Vagina (tissue), 2 donors: ENCODE measurements at places on chromosomes 11 and 22.

- no peak for DNase-seq
Measured at GRCh38 chr11:131815590-131815989, 445.2 kb downstream of the NTM start.

- DNase-seq = no peak
Measured at GRCh38 chr22:23527971-23528740, 51.9 kb downstream of the IGLL1 start.

DNA sequence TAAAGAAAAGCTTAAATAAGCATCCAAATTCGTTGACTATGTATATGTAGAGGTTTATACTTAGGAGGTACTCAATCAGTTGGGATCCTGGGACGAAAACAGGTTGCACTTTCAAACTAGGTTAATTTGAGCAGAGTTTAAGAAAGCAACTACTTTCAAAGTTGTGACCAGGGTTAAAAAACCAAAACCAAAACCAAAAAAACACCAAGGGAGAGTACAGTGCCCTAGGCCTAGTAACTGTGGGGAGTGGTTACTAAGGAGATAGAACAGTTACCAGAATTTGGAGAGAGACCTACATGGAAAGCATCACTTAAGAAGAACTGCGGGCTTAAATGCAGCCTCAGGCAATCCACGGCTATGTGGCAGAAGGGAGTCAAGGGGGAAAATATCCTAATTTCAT lies 148.3 kb downstream of the JRKL start:
- DNase-seq = no peak

DNA sequence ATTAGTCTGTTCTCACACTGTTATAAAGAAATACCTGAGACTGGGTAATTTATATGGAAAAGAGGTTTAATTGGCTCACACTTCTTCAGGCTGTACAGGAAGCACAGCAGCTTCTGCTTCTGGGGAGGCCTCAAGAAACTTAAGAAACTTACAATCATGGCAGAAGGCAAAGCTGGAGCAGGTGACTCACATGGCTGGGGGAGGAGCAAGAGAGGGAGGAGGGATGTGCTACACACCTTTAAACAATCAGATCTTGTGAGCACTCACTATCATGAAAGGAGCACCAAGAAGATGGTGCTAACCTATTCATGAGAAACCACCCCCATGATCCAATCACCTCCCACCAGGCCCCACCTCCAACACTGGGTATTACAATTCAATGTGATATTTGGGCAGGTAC lies 381.6 kb downstream of the ETS1 start:
- no peak for DNase-seq

DNA sequence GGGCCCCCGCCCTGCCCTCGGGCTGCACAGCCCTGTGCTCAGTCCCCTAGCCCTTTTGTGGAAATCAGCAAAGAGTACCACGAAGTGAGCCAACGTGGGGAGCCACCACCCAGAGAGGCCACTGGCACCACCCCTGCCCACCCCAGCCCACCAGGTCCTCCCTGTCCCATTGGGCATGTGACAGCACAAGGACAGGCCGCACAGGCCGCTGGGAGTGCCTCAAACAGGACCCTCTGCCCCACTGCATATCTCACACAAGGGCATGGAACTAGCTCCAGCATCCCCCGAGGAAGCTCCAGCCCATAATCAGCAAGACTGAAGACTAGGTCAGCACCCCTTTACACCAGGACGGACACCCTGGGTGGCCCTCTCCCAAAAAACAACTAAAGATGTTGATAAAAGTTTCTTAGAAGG lies 29.7 kb downstream of the GNB1L start:
- DNase-seq = peak; percentile 70

DNA sequence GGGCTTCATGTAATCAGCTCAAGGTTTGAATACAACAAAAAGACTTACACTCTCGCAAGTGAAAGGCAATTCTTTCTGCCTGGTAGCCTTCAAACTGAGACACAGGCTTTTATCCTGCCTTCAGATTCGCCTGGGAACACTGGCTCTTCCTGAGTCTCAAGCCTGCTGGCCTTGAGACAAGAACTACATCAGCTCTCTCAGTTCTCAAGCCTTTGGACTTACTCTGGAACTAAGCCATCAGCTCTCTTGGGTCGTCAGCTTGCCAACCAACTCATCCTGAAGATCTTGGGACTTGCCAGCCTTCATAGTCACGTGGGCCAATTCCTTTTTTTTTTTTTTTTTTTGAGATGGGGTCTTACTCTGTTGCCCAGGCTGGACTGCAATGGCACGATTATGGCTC lies 35.7 kb upstream of the LRRC10B start:
- no peak for DNase-seq

DNA sequence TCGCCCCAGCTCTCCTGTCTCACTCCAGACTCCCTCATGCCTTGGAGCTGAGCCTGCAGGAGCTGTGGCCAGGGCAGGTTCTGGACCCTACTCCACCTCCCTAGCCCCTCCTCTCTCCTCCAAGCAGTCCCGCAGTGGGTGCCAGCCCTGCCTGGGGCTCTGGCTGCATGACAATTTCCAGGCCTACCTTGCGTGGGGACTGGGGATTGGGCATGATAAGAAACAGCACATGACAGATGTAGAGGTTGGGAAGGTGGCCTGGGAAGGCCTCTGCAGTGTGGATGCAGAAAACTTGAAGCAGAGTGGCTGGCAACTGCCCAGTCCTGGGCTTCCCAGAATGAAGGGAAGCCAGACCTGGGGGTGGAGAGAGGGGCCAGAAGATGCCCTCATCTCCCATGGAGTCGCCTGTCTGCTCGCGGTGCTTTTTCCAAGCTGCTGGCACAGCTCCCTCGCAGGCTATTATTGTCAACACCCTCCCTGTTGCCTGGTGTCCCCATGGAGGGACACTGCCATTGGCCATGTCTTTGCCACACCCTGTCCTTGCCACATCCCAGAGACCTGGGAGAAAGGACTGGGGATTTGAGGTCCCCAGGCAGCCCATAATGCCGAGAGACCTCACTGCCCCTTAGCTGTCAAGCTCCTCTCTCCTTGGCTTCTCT lies 48.9 kb upstream of the CDON start:
- DNase-seq = no peak

- DNase-seq = no peak
Measured at GRCh38 chr11:36210529-36210928, 78.7 kb downstream of the COMMD9 start.

DNA sequence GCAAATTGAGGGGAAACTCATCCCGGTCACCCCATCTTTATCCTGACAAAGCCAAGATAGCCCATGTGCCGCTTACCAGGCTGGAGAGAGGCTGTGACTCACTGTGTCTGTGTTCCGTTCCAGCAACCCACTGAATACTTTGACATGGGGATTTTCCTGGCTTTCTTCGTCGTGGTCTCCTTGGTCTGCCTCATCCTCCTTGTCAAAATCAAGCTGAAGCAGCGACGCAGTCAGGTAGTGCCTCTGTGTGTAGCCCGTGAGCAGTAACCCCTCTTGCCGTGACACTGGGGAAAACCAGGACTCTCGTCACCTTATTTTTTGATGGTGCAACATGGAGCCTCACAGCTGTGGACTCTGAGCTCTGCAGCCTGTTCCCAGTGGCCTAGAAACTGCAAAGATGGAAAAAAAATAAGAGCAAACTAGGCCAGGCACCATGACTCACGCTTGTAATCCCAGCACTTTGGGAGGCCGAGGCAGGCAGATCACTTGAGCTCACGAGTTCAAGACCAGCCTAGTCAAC lies 16.9 kb downstream of the C22orf31 start:
- DNase-seq = no peak

DNA sequence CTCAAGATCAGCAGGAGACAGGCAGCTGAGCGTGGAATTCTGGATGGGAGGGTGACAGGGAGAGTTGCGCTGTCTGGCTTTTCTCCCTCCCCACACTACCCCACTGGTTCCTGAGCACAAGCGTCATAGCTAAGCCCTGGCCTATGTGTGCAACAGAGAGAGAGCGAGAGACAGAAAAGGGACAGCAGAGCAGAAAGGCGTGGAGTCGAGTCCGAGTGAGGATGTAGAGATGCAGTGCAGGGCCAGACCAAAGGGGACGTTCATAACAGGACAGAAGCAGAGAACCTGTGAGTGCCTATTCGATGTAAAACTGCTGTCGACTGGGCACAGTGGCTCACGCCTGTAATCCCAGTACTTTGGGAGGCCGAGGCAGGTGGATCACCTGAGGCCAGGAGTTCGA lies 94.0 kb upstream of the TMEM45B start:
- no peak for DNase-seq

DNA sequence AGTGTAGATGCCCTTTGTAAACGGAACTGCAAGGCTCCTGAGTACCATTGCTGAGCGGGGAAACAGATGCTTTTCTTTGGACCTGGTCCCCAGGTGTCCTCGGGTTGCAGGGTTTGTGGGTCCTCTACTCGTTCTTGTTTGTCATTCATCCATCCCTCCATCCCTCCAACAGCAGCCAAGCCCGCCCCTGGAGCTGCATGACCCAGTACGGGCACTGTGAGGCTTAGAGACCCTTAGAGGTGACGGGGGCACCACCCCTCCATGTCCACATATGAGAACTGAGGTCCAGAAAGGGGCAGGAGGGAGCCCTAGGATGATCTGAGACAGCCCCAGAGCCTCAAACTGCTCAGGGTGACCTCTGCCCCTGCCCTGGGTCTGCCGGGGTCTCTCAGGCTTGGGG lies 45.4 kb downstream of the WNT11 start:
- DNase-seq = no peak

DNA sequence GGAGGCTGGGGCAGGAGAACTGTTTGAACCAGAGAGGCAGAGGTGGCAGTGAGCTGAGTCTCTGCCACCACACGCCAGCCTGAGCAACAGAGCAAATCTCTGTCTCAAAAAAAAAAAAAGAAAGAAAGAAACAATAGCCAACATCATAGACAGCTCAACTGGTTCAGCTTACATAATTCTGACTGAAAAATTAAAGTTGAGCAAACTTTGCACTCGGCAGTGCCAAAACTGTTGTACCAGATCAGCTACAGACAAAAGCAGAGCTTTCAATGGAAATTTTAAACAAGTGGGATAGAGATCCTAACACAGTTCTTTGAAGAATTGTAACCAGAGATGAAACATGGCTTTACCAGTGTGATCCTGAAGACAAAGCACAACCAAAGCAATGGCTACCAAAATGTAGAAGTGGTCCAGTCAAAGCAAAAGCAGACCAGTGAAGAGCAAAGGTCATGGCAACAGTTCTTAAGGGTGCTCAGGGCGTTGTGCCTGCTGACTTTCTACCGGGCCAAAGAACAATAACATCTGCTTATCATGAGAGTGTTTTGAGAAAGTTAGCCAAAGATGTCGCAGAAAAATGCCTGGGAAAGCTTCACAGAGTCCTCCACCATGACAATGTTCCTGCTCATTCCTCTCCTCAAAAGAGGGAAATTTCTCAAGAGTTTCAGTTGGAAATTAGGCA lies 59.3 kb downstream of the TTC28 start:
- no peak for DNase-seq

DNA sequence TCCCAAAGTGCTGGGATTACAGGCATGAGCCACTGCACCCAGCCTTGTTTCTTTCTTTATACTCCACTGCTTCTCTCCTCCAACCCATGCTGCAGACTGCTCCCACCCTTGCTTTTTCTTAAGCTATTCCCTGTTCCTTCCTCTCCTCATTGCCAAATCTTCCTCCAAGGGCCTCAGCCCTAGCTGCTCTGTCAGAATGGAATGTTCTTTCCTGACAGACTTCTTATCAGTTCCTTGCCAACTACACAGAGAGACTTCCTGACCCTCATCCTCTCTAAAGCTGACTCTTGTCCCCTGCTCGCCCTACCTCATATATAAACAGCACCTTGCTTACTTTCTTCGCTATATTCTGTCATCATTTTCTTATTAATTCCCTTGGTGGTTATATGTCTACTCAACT lies 16.9 kb upstream of the PIK3C2A start:
- no peak for DNase-seq

GRCh38 chr11:6746086-6746618 lies 25.6 kb downstream of the OR2AG2 start:
- no peak for DNase-seq

GRCh38 chr11:109731451-109731850 lies 309.5 kb downstream of the C11orf87 start:
- DNase-seq = no peak

GRCh38 chr22:30031764-30032455 lies 48.4 kb upstream of the HORMAD2 start:
- DNase-seq = no peak

GRCh38 chr11:57164317-57164716 lies 17.4 kb upstream of the LRRC55 start:
- DNase-seq = no peak

GRCh38 chr11:86740628-86741483 lies 59.5 kb upstream of the PRSS23 start:
- DNase-seq = no peak

GRCh38 chr11:45450189-45450588 lies 164.0 kb upstream of the SYT13 start:
- DNase-seq = no peak

- DNase-seq = no peak
Measured at GRCh38 chr11:74671520-74672196, 59.6 kb downstream of the CHRDL2 start.
